ENCODE measurements at places on chromosomes 7 and 10. TPM values are rescaled to one million over a fixed set of nuclear protein-coding genes. Genes with fewer than 3 reads are reported as not detected.

GRCh38 chr7:11557627-11558026, 274.4 kb downstream of the THSD7A start:
- no peak for DNase-seq

DNA sequence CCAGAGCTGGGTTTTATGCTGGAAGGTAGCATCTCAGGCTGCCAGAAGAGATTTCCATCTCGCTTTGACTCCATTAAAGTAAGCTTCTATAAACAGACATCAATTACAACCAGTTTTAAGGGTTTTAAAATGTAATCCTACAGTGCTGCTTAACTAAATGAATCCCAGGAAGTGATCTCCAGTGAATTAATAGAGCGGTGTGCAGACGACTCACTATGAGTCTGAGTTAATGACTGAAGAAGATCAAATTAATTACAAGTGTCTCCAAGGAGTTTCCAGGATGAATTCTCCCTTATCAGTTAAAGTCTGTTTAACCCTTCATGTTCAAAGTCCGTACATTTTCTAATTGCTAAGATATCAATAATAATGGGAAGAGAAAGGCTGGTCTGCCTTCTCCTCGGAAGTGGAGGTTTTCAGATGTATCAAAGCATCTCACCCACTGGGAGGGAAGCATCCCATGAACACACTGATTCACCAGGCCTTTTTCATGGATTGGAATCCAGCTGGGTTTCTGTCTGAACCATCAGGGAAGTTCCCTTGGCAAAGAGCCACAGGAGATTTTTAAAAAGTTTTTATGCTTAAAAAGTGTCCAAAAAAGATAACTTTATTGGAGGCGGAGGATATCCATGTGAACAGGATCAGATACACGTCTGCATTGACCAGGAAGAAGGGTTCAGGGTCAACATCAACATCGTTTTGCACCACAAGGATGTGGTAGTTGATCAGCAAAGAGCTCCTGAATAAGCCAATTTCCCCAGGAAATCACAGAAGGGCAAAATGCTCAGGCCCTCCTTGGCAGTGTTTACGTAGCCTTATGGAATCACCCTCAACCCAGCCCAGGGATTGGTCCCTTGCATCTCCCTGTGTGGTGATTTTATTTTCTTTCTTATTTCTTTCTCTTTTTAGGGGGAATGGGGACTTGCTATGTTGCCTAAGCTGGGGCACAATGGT, 288.2 kb downstream of the POU6F2 start:
- no peak for DNase-seq

DNA sequence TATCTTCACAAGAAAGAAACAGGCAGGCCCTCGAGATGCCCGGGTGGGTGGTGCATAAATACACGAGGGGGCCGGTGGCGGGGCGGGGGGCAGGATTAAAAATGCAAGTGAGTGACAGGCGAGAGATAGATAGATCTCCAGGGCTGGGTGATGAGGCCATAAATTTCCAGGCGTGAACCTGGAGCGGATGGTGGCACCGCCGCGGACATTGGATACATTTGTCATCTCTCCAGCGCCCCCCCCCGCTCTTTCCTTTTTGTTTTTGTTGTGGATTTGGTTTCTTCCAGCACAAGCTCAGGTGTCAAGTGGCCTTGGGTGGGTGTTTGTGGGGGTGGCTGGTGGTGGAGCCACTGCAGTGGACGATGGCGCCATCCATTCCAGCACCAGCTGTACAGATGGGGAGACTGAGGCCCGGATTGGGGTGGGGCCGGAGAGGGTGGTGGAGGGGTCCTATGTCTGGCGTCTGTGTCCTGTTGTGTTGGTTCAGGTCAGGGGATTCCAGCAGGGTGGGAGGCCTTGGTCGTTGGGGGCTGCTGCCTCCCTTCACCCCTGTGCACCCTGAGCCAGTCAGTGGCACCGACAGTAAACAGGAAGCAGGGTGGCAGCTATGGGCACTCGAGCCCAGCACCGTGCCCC, 2.9 kb downstream of the ELFN1 start:
- peak; percentile 46 for DNase-seq

DNA sequence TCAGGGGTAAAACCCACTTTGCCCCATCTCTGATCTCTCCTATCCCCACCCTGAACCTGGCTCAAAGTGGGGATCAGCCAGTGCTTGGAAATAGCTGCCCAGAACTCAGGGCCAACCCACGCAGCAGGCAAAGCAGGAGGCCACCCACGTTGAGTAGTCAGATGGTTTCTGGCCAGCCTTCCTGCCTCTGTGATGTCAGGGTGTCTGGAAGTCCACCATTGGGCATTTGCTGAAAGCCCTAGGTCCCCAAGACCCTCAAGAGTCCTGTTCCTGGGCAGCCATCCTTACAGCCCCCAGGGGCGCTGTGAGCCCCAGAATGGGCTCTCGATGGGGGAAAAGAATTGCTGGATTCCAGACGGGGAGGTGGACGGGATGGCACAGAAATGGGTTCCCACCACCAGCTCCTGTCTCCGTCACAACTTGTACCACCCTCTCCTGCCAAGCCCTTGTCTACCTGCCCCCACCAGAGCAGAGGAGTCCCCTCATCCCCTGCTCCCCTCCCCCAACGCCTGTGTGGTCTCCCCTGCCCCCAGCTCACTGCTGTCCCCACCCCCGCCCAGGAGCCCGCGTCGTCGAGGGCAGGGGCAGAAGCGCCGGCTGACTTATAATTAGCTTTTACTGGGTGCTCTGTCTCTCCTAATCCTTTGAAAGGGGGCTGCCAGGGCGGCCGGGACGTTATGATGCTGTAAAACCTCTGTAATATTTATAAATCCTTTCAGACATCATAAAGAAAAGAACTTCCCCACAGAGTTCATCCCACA, 3.9 kb downstream of the MYL10 start:
- no peak for DNase-seq

PRR15 gene
- polyA plus RNA-seq = 0.27 TPM

- DNase-seq = no peak
Observed at GRCh38 chr10:97298223-97298571, 5.8 kb upstream of the ARHGAP19 start.

- peak; percentile 29 for DNase-seq
Observed at GRCh38 chr10:70053841-70054288, 1.2 kb downstream of the MACROH2A2 start.

DNA sequence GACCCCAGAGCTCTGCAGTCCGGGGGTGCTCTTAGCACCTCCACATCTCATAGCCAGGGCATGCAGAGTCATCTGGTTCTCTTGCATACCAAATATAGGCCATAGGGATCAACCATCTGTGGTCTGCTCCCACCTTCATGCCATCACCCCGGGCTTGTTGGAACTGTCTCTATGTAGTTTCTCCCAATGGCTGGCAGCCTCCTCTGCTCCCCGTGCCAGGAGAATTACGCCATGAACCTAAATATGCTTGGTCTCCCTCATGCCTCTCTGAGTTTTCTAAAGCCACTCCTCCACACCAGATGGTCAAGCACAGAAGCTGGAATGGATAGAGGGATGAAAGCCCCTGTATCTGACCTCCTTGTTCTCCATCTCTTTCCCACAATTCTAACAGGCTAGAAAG, 302.6 kb upstream of the MYO3A start:
- DNase-seq = no peak

HYAL4 gene
- not detected for polyA plus RNA-seq

TBXAS1 gene
- polyA plus RNA-seq = 2.3 TPM

- DNase-seq = peak; percentile 28
Observed at GRCh38 chr10:80382989-80383388, 25.4 kb upstream of the PRXL2A start.

- DNase-seq = no peak
Observed at GRCh38 chr7:80815733-80816132, 103.1 kb downstream of the SEMA3C start.

- DNase-seq = no peak
Observed at GRCh38 chr10:26890956-26891355, 30.2 kb upstream of the ABI1 start.

- no peak for DNase-seq
Observed at GRCh38 chr7:105339404-105340323, 49.1 kb downstream of the SRPK2 start.

NAT16 gene
- polyA plus RNA-seq = not detected

ESYT2 gene
- 46.4 TPM for polyA plus RNA-seq

DNA sequence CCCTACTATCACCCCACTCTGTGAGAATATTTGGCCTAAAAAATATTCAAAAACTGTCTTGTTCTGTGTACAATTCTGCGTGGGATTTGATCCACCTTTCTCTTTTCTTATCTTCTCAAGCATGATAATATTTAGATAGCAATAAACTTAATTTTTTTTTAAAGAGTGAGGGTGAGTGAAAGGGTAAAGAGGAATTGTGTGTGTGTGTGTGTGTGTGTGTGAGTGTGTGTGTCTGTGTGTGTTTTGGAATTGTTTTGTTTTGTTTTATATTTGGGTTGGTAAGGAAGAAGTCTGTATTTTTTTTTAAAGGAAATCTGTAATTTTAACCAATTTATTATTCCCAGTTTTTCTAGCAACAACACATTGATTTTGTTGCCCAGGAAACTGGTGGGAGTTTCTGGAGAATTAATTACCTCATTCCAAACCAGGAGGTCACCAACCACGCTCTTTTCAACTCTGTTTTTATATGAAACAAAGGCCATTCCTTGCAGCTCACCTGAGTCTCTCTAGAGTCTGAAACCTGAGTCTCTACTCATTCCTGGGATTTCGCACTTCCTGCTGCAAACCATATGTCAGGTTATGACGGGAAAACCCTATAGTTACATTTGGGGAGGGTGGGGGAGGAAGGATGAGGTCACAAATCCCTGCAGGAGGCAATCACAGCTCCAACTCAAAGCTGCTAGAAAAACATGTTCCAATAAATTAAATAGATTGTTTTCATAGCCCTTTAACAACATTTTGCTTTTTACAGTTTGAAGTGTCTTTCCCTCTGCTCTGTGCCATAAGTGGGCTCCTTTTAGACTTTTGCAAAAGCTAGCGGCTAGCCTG, 38.1 kb upstream of the XPNPEP1 start:
- no peak for DNase-seq

DNA sequence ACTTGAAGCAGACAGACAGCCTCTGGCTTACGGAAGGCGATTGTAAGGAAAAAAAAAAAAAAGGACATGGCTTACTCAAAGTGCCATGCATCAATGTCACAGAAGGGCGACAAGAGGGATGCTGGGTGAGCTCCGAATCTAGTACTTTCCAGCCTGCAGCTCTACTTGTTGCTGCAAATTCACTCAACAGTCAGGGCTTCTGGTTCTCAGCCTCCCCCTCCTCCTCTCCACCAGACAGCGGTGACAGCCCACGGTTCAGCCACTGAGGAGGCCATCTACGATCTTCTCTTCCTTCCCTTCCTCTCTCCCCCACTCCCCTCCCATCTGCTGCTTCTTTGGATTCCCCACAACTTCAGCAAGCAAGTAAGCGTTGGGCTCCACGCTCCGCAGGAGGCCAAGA, 63.5 kb downstream of the PRKAG2 start:
- DNase-seq = no peak

DNA sequence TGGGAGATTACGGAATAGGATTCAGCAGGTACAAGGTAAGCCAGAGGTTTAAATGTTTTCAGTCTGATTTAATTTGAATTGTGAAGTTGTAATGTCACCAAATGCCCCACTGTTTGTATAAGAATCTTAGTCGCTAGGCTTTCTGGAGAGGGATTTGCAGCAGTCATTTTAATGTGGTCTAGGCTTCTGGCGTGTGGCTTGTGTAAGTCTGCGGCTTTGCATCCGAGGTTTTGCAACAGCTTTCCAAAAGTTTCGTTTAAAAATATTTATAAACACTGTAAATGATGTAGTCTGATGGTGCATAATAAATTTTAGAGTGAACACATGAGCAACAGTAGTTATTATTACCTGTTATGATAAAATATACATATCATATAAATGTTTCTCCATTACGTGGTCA, 26.1 kb upstream of the BHLHA15 start:
- DNase-seq = no peak

GRCh38 chr10:132749371-132749795, 36.6 kb downstream of the NKX6-2 start:
- no peak for DNase-seq

DNA sequence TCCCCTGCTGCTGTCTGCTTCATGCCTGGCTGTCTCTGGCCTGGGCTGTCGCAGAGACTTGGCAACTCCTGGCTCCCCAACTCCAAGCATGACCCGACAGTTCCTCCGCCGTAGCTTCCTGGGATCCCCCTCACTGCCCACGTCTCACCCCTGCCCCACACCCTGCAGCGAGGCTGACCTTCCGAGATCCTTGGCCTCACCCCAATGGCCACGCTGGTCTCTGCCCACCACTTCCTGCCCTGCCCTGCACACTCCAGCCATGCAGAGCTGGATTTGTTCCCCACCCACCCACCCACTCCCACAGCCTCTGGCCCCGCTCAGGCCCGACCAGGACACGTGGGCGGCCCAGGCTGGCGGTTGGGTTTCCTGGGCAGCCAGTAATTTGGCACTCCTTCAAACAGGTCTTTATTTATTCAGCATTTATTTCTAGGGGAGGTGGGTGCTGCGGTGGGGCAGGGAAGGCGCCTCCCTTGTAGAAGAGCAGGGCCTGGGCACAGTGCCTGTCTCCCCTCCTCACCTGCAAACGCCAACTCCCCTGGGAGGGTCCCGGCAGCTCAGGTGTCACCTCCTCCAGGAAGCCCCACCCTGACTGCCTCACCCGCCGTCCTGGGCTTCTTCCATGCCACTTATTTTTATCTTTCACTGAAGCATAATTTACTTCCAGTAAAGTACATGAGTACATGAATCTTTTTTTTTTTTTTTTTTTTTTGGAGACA, 25.5 kb downstream of the GTF2IRD1 start:
- DNase-seq = peak; percentile 37

DNA sequence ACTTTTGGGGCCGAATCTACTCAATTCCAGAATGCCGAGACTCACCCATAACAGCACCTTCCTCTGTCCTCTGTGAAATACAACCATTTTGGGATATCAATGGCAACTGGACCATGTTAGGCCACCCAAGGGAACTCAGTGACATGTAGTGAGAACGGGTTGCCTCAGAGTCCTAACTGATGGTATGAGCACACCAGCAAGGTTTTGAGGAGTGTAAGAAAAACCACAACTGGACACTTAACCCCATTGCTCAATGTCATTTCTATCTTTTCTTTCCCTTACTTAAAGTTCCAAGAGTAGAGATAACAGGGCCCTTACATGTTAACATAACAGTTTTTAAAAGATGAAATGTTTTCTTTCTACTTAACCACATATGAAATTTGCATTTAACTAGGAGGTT, 67.1 kb downstream of the TNS3 start:
- no peak for DNase-seq

DNA sequence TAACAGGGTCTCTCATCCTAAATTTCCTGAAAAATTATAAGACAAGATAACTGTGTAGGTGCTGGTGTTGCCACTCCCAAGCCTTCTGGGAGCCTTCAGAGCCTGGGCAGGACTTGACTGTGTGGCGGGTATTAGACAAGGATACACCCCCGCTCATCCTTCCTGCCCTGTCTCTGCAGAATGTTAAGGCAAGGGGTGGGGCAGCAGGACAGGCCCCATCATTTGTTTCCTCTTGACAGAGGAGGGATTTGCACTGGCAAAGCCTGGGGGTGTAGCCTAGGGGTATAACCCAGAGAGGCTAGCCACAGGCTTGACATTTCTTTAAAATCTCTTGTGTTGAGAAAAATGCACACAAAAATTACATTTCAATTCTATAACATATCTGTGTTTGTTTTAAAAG, 63.5 kb downstream of the GOLGA7B start:
- no peak for DNase-seq

DNA sequence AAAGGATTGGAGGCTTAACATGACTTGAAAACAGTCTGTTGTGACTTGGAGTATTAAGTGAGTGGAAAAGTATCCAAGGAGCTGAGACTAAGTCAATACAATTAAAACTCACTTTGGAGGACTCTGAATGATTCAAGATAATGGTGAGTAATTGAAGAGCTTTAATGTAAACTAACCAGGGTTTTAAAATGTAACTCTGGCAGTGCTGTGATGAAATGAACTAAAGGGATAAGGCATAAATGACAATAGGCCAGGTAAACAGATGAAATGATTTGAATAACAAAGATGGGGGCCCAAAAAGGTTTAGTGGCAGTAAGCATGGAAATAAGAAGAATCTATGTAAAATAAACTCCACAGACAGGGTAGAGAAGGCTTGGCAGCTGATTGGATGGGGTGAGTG, 316.5 kb upstream of the CACNA2D1 start:
- DNase-seq = no peak
